HepG2 (cell line): ENCODE measurements at places on chromosomes 12 and 14.

DNA sequence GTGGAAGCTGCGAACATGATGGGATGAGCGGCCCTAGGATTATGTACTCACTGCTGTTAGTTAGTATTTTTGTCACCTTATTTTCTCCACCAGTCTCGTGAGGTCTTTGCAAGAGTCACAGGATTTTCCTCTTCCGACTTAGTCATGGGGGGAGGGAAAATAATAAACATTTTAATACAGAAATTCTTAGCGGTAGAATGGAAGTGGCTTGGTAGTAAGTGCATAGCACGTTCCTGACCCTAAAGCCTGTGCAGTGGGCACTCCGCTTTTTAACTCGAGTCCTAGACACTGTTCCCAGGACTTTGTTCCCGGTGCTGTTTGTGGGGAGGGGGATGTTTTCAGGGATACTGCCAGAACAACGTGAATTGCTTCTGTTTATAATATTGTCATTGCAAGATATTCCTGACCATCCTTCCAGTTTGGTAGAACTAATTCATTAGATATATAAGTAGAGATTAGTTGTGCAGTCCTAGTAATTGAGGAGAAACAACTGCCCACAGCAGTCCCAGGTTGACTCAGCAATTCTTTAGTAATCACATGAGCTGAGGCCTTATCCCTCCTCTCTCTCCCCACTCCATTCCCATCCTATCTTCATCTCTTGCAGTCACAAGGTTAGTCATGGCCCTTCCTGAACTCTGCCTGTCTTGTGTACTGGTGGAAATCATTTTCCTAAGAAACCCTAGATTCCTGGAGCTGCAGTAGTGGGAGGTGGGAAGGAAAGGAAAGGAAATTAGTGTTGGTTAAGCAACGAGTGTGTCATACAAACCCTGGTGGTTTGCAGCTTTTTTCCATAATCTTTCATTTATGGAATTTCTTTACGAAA lies 799 bp downstream of the SLC38A6 start:
- DNase-seq, result peak; percentile 45
- H3K27me3 ChIP-seq, result no peaks in the 10 kb centered on the region; the same call in 2 of the 3 replicates
- peak overlapping the region; percentile 82 for H3K27ac ChIP-seq
- peak overlapping the region; percentile 90 for H3K4me3 ChIP-seq

GRCh38 chr12:12483438-12483837 lies 79.2 kb downstream of the DUSP16 start:
- no peak overlapping the region for H3K27ac ChIP-seq
- H3K27me3 ChIP-seq, result no peaks in the 10 kb centered on the region
- peaks cover 26% of the 10 kb centered on the region for H3K4me1 ChIP-seq
- H3K4me3 ChIP-seq, result no peak overlapping the region
- H3K36me3 ChIP-seq, result peaks cover 75% of the 10 kb centered on the region

DNA sequence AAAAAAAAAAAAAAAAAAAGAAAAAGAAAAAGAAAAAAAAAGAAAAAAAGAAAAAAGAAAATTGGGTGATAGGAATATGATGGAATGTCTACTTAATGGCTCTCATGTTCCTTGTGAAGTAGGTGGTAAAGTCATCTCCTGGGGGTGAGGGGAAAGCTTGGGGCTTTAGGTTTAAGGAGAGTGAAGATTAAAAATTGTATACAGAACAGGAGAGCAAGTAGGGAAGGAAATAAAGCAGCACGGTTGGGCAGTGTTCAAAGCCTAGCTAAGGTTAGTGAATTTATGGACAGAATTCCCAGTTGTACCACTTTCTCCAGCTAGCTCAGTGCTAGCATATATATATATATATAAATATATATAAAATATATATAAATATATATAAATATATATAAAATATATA lies 40.0 kb upstream of the SLC2A13 start:
- H3K27ac ChIP-seq, result no peak overlapping the region
- no peaks in the 10 kb centered on the region for H3K36me3 ChIP-seq
- no peak overlapping the region for H3K4me3 ChIP-seq
- H3K27me3 ChIP-seq, result no peaks in the 10 kb centered on the region
- no peak for DNase-seq

- no peaks in the 10 kb centered on the region for H3K36me3 ChIP-seq
- no peak overlapping the region for H3K4me3 ChIP-seq
- peaks cover 58% of the 10 kb centered on the region for H3K4me1 ChIP-seq
- peak overlapping the region; percentile 36 for H3K27ac ChIP-seq
Observed at GRCh38 chr12:64633940-64634337, 23.6 kb downstream of the RASSF3 start.

DNA sequence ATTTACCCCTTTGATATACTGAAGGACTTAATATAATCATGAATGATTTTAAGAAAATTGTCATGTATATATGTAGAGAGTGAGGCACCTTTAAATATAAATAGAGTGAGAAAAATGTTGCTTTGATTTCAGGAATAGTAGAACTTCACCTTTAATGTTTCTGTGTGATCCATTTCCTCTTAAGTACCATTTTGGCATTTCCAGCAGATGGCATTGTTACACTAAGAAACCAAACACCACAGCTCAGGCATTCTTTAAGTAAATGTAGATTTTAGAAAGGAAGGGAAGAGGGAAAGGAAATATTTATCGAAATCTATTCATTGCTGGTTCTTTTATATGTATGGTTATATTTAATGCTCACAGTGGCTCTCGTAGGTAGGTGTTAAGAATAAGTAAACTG lies 556.7 kb upstream of the FBXO33 start:
- H3K27me3 ChIP-seq, result no peaks in the 10 kb centered on the region
- H3K4me1 ChIP-seq, result no peaks in the 10 kb centered on the region
- no peak overlapping the region for H3K4me3 ChIP-seq
- H3K27ac ChIP-seq, result no peak overlapping the region
- H3K36me3 ChIP-seq, result no peaks in the 10 kb centered on the region
- peak; percentile 64 for DNase-seq

GRCh38 chr12:116043659-116044535 lies 233.6 kb downstream of the MED13L start:
- peak; percentile 2 for DNase-seq
- peaks cover 10% of the 10 kb centered on the region for H3K4me1 ChIP-seq
- H3K36me3 ChIP-seq, result no peaks in the 10 kb centered on the region
- H3K27me3 ChIP-seq, result no peaks in the 10 kb centered on the region
- no peak overlapping the region for H3K4me3 ChIP-seq

GRCh38 chr14:71532344-71532743 lies 399.9 kb upstream of the RGS6 start:
- H3K27me3 ChIP-seq, result no peaks in the 10 kb centered on the region
- no peaks in the 10 kb centered on the region for H3K4me1 ChIP-seq
- H3K36me3 ChIP-seq, result 0 out of 3 replicates have a peak, but pooled peaks cover 2% of the 10 kb centered on the region
- no peak overlapping the region for H3K4me3 ChIP-seq

GRCh38 chr12:3613641-3614395 lies 122.8 kb downstream of the PRMT8 start:
- no peak overlapping the region for H3K4me3 ChIP-seq
- 0 out of 2 replicates have a peak, but pooled peaks cover 1% of the 10 kb centered on the region for H3K27me3 ChIP-seq
- no peak overlapping the region for H3K27ac ChIP-seq
- no peak for DNase-seq
- H3K36me3 ChIP-seq, result no peaks in the 10 kb centered on the region
- no peaks in the 10 kb centered on the region for H3K4me1 ChIP-seq

- H3K27me3 ChIP-seq, result peaks cover 12% of the 10 kb centered on the region
- no peaks in the 10 kb centered on the region for H3K36me3 ChIP-seq
- H3K27ac ChIP-seq, result no peak overlapping the region
- DNase-seq, result peak; percentile 61
- H3K4me3 ChIP-seq, result peak overlapping the region; percentile 68
Observed at GRCh38 chr14:36647824-36648753, 13.6 kb upstream of the PAX9 start.

DNA sequence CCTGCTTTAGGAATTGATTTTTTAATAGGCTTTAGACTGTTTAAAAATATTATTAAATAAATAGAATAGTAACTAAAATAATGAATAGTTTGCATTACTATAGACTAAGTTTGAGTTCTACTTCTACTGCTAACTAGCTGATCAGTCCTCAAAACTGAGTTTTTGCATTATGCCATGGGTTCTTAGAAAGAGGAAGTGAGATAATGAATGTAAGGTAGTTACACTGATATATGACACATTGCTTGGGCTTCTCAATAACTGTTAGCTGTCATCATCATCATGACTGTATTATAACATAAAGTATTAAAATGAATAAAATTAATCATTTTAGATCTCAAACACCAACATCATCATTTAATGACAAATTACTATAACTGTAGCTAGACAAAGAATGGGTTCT lies 949.7 kb downstream of the TRHDE start:
- H3K27me3 ChIP-seq, result no peaks in the 10 kb centered on the region
- H3K4me1 ChIP-seq, result no peaks in the 10 kb centered on the region
- no peak overlapping the region for H3K4me3 ChIP-seq
- no peaks in the 10 kb centered on the region for H3K36me3 ChIP-seq
- H3K27ac ChIP-seq, result no peak overlapping the region

- H3K4me3 ChIP-seq, result no peak overlapping the region
- H3K27ac ChIP-seq, result no peak overlapping the region
- no peaks in the 10 kb centered on the region for H3K36me3 ChIP-seq
- no peaks in the 10 kb centered on the region for H3K4me1 ChIP-seq
- no peaks in the 10 kb centered on the region; the same call in 1 of the 2 replicates for H3K27me3 ChIP-seq
Observed at GRCh38 chr12:91276509-91276908, 93.9 kb upstream of the DCN start.

DNA sequence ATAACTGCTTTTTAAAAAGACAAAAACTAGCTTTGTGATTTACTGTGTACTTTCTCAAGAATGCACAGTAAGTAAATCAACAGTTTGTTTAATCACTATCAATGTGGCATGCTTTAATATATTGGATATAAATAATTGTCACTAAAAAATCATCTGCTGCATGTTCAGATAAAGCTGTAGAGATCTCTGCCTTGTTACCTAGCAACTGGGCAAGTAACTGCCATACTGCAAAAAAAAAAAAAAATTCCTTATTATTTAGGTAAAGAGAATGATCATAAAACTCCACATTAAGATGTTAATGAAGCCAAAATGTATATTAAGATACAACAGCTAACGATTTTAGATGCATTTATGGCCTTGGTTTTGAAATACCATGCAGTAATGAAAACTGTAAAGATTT lies 237.4 kb downstream of the APAF1 start:
- H3K27ac ChIP-seq, result no peak overlapping the region
- H3K27me3 ChIP-seq, result no peaks in the 10 kb centered on the region
- H3K36me3 ChIP-seq, result no peaks in the 10 kb centered on the region
- H3K4me1 ChIP-seq, result no peaks in the 10 kb centered on the region
- no peak overlapping the region for H3K4me3 ChIP-seq
- no peak for DNase-seq

- H3K4me3 ChIP-seq, result no peak overlapping the region
- no peaks in the 10 kb centered on the region for H3K27me3 ChIP-seq
- no peaks in the 10 kb centered on the region for H3K36me3 ChIP-seq
- DNase-seq, result no peak
- H3K27ac ChIP-seq, result no peak overlapping the region
Observed at GRCh38 chr12:31600750-31601149, 9.8 kb upstream of the DENND5B start.

DNA sequence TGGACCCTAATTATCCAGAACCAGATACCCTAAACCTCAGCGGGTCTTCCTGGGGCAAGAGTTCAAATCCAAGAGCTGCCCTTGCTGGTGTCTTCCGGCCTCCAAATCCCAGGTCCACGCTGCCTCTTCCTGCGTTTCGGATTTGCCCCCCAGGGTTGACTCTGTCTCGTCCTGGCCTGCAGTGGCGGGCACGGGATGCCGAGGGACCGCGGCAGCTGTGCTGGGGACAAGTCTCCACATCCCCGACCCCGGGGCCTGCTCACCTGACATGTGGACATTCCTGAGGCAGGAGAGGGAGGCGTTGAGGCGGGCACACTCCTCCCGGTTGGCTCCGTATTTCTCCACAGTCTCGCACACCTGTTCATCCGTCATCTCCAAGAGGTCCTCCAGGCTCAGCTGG lies 113.6 kb downstream of the KSR2 start:
- no peak overlapping the region for H3K27ac ChIP-seq
- DNase-seq, result no peak
- H3K4me3 ChIP-seq, result no peak overlapping the region
- peaks cover 15% of the 10 kb centered on the region for H3K4me1 ChIP-seq
- H3K27me3 ChIP-seq, result no peaks in the 10 kb centered on the region
- no peaks in the 10 kb centered on the region for H3K36me3 ChIP-seq

- DNase-seq, result no peak
- H3K4me1 ChIP-seq, result no peaks in the 10 kb centered on the region
- no peaks in the 10 kb centered on the region for H3K36me3 ChIP-seq
- no peaks in the 10 kb centered on the region for H3K27me3 ChIP-seq
- no peak overlapping the region for H3K27ac ChIP-seq
- no peak overlapping the region for H3K4me3 ChIP-seq
Observed at GRCh38 chr14:79294499-79294898, 916.8 kb downstream of the DIO2 start.

DNA sequence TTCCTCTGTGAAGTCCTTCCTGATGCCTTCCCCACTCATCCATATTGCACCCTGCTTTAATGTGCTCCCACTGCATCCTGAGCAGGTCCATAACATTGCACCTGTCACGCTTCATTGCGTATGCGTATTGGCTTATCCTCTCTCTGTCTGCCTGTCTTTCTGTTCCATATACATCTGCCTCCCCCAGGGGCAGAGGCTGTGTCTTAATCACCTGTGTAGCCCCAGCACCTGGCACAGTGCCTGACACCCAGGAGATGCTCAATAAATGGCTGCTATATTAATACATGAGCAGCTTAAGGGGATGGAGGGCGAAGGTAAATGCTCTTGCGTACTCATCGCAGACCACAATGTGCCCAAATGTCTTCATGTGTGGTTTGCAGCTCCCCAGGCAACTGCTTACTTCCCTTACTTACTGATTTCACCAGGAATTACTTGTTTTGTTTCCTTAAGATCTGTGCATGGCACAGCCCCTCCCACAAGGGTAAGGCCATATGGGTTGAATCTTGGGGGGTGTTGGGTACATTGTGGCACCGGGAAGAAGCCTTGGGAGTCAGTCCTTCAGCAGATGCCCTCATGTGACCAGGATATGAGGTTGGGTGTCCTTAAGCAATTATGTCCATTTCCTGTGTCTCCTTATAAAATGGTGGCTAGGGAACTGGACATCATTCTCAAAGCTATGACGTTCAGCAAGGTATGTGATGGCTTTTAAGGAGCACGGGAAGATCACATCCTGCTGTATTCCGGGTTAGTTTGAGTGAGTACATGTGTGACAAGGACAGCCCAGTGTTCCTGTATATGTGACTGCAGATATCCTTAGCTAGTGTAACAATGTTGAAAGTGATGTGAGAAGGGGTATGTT lies 848 bp upstream of the CPNE6 start:
- no peak overlapping the region for H3K4me3 ChIP-seq
- no peak overlapping the region for H3K27ac ChIP-seq
- H3K4me1 ChIP-seq, result peaks cover 49% of the 10 kb centered on the region
- no peak for DNase-seq

- peaks cover 16% of the 10 kb centered on the region for H3K4me1 ChIP-seq
- no peaks in the 10 kb centered on the region for H3K36me3 ChIP-seq
- H3K27ac ChIP-seq, result no peak overlapping the region
- H3K27me3 ChIP-seq, result no peaks in the 10 kb centered on the region
Observed at GRCh38 chr12:97301576-97301975, 161.0 kb upstream of the RMST start.
